ENCODE measurements at places on chromosomes 13 and 19.

- DNase-seq = no peak
These were observed 122.3 kb downstream of the PCCA start for GRCh38 chr13:100211016-100211710.

- no peak for DNase-seq
These were observed 10.1 kb downstream of the PDX1 start for GRCh38 chr13:27929868-27930267.

DNA sequence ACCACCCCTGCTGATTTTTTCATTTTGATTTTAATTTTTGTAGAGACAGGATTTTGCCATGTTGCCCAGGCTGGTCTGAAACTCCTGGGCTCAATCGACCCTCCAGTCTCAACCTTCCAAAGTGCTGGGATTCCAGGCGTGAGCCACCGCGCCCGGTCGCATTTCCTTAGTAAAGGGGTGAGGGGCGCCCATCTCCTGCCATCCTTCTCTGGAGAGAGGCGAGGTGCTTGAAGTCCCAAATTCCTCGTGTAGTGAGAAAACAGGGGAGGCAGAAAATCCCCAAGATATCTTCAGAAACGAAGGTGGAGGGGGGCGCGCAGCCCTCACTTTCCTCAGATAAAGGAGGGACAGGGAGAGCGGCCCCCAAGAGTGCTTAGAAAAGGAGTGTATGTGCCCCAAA is 21.0 kb upstream of the GATAD2A start:
- no peak for DNase-seq

- DNase-seq = no peak
These were observed 11.0 kb downstream of the MEIS3 start for GRCh38 chr19:47408156-47408938.

GRCh38 chr13:20174656-20175405 is 14.0 kb upstream of the GJA3 start:
- DNase-seq = peak; percentile 86

DNA sequence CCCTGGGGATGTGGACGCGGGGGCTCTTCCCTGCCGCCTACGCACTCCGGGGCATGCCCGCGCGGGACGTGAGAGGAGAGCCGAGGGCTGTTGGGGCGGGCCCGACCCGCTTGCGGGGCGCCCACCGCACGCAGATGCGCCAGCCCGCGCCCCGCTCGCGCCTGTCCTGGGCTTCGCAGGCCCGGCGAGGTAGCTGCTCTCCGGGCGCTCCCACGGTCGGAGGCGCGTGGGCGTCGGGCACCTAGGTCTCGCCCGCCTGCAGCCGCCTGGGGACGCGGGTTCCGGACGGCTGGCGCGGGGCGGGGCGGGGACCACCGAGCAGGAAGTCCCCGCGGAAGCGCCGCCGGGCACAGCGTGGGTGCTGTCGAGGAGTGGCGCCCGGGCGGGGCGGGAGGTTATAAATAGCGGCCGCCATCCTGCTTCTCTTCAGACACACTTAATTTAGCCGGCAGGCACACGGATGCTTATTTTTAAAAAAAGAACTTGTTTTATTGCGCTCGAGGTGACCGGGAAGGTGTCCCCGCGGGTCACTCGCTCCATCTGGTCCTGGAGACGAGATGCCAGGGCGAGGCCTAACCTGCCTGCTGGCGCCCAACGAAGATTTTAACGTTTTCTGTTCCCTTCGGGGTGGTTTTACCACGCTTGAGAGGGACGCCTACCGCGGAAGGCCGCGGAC is 561 bp upstream of the GJA3 start:
- DNase-seq = peak; percentile 75

DNA sequence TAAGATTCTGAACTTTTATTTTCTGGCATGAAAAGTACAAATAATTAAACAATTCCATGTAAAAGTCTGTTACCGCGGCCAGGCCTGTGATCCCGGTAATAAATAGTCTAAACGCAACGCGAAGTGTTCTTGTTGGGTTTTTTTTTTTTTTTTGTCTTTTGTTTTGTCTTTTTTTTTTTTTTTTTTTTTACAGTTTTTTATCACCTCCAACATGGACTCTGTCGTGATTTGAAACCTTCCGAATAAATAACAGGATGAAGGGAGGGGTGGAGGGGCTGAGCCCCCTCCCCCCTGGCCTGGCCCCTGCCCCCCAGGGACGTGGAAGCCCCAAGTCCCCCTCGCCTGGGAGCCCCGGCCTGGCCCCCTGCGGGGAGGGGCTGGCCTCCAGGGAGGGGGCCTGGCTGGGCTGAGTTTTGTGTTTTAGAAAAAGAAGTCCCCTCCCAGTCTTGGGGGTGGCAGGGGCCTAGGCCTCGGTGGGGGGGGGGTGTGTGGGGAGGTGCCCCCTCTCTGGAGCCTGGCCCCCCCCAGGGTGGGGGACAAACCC is 16.0 kb downstream of the PRKCSH start:
- DNase-seq = no peak

GRCh38 chr13:42041011-42041683 is 7.3 kb upstream of the DGKH start:
- DNase-seq = no peak

GRCh38 chr19:892243-892893 is 619 bp downstream of the MED16 start:
- DNase-seq = no peak

- DNase-seq = peak; percentile 46
These were observed 24.1 kb upstream of the ASPDH start for GRCh38 chr19:50537769-50538230.

DNA sequence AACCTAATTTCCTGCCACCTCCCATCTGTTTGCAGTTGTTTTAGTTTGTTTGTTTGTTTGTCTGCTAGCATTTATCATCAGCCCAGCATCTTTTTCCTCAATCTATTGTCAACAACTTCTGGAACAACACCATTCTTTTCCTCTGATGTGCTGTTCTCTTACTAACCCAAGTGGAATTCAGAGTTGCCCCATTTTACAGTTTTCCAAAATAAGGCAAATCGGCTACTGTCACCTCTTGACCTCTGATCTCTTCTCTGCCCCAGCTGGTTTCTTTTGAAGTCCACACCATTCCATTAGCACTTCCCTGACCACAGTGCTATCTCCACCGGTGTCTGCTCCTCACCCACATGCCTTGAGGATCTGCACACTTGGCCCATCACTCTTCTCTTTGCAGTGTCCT is 102.4 kb downstream of the EFNB2 start:
- DNase-seq = no peak

DNA sequence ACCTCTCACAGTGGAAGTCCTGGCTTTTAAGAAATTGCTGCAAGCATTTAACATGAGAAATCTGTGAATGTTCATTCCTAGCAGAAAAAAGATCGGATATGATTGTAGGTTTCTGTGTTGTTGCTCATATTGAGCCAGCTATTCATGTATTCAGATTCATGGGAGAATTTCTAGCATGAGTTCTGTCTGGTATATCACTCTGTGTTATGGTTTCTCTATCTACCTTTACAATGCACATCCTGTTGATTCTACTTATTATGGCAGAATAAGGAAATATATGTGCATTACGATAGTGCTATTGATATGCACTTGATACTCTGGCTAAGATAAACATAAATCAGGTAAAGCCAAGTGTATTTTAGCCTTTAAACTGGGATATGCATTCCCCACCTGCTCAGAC is 138.2 kb downstream of the KCNRG start:
- DNase-seq = no peak

GRCh38 chr19:461721-462551 is 1.1 kb upstream of the SHC2 start:
- DNase-seq = no peak

GRCh38 chr13:40517486-40518480 is 148.7 kb downstream of the FOXO1 start:
- DNase-seq = no peak

DNA sequence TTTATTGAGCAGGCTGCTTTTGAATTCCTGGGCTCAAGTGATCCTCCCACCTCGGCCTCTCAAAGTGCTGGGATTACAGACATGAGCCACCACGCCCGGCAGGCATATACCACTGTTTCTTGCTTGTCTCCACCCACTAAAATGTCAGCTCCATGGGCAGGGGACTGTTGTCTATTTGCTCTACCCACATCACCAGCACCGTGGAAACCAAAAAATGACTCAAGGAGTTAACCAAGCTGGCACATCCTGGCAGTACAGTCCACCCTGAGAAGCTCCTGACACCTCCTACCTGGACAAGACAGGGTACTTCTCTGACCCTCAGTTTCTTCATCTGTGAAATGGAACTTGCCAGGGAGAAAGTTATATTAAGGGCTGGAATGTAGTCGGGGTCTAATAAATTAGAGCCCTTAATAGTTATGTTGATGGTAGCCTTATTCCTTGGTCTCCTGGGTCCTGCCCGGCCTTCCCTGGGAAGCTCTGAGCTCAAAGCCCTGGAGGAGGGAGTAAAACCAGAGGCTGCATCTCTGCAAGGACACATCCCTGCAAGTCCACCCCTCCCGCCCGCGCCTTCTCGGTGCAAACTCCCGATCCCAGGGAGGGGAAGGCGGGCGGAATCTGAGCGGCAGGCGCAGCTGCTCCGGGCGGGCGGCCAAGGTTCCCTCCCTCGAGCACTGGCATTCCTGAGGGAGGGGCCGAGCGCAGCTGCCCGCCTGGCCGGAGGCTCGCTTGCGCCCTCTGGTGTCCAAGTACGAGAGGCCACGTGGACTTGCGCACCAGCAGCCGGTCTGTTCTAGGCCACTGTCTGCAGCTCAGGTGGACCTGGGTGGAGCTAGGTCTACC is 14.1 kb downstream of the RDH8 start:
- DNase-seq = peak; percentile 75

- no peak for DNase-seq
These were observed 230.2 kb downstream of the TUBA3C start for GRCh38 chr13:18951412-18951811.

DNA sequence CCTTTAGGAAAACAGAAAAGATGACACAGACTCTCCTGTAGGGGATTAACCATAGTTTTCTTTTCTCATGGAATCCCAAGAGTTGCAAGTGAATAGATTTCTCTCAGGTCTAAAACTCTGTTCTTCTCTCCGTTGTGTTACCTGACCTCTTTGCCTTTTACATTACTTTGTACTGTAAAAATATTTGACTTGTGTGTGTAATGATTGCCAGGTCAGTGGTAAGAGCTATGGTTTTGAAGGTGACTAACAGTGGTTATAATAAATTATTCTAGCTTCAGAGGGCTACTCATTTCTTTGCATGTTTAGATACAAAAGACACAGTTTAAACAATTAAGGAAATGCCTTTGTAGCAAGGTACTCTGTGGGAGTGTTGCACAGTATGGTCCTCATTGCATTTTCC is 23.0 kb upstream of the PSG2 start:
- DNase-seq = no peak

- DNase-seq = no peak
These were observed 175.1 kb upstream of the KL start for GRCh38 chr13:32840989-32841713.

DNA sequence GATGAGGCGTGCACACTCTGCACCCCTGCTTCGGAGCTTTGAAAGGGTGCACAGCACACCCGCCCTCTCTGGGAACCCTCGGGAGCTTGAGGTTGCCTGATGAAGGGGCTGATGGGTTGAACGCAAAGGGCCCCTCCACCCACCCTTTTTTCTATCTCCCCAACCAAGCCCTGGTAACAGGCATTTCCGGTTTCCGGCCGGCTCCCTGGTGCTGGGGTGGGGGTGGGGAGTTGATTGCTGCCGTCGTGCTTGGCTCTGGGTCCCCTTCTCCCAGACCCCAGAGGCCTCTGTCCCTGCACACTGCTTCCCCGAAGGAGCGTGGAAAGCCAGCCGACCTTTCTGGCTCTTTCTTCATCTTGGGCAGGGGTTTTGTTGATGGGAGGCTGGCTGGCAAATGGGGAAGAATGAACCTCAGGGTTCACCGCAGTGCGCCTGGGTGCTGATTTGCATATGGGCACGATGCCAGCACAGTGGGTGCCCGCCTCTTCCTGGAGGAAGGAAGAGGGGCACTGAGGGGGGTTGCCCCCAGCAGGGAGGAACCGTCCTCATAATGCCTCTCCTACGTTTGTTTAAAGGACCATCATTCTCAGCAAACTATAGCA is 29.1 kb downstream of the VAV1 start:
- peak; percentile 86 for DNase-seq

DNA sequence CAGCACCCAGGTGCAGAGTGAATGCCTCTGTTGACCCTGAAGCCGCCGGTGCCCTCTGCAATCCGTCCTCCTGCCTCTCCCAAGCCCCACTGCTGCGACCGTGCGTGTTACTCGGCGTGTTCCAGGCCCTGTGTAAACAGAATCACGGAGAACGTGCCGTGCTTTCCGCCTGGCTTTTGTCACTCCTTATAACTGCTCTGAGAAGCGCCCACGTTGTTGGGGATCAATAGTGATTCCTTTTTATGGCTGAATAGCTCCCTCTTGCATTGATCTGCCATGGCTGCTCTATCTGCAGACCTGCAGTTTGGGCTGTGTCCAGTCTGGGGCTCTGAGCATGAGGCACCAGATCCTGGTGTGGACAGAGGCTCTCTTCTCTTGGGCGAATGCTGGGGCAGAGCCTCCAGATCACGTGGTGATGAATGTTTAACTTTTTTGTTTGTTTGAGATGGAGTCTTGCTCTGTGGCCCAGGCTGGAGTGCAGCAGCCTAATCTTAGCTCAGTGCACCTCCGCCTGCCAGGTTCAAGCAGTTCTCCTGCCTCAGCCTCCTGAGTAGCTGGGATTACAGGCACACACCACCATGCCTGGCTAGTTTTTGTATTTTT is 15.8 kb downstream of the ADPRHL1 start:
- no peak for DNase-seq

GRCh38 chr13:50843257-50844083 is at the start of gene DLEU7:
TSS of gene DLEU7 (minus strand) at chr13:50843692. CDS start at chr13:50843646, 46 bp downstream.
- DNase-seq = no peak

DNA sequence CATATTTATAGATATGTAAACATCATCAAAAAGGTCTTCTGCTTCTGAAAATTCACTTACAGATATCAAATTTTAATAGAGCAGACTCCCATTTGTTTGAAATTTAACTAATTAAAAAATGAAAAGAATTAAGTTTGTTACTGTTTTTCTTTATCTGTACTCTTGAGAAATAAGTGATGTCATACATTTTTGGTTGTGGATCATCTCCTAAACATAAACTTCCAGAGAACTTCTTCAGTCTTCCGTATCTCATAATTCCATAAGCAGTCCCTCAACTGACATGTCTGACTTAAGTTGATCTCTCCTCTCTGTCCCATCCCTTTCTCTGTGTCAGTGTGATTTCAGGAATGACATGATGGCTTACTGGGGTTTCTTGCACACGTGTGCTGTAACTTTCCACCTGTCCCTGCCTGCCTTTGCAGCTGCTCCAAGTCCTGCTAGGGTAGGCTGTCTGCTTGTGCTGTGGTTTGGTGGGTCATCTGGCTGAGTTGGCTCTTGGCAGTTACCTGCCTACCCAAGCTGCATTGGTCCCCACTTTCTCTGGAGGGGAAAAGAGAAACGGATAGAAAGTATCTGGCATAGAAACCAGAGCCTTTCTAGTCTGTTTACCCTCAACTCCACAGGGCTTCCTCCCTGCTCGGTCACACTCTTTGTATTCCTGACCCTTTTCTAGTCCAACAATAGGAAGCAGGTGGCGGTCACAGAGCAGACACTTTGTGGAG is 127.1 kb downstream of the GGACT start:
- no peak for DNase-seq

DNA sequence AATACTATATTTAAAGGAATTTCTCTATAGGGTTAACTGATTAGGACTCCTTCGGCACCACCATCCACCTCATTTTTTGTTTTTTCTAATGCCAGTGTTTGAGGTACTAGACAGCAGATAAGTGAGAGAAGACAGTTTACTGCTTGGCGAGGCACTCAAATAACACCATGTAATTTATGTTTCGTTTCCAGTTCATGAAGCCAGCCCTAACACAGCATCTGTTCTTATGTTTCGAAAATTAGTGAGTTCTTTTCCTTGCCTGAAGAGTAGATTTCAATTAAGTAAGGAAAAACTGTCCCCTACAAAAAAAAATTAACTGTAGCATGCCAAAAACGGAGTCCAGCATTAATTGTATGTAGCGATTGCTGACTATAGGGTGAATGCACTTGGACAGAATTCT is 409.1 kb downstream of the TBC1D4 start:
- DNase-seq = no peak

GRCh38 chr19:2548966-2549365 is 73.0 kb downstream of the GADD45B start:
- DNase-seq = no peak
